ENCODE measurements at places on chromosomes 12 and 14.

GRCh38 chr14:89807151-89807550 is 147.4 kb downstream of the EFCAB11 start:
- no peak for DNase-seq

DNA sequence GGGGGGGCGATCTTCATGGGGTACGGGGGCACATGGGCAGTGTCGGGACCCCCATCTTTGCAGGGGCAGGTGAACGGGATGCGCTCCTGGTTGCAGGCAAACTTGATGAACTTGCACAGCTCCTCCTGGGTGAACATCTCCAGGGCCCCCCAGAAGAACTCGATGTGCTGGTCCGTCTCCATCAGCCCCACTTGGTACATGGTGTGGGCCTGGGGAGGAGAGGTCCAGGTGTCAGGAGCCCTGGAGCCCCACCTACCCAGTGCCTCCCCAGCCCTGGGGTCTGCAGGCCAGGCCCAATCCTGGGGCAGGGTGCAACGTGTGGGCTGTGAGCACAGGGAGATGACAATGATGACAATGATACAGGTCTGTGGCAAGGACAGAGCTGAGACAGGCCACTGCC is 37.7 kb downstream of the TRAFD1 start:
- no peak for DNase-seq

DNA sequence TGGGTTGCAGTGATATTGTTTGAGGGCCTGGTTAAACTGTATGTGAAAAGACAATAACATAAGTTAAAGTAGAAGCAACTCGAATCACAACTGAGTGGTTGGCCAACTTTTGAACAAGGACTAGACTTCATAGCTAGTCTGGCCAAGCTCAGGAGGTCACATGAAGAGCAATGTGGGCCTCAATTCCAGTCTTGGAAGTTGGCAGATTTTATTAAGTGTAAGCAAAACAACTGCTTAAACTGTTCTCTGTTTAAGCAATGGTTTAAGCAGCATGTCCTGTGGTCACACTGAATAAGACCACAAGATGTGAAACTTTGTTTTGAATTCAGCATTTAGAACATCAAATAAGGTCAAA is 100.4 kb downstream of the TMTC3 start:
- DNase-seq, result no peak

DNA sequence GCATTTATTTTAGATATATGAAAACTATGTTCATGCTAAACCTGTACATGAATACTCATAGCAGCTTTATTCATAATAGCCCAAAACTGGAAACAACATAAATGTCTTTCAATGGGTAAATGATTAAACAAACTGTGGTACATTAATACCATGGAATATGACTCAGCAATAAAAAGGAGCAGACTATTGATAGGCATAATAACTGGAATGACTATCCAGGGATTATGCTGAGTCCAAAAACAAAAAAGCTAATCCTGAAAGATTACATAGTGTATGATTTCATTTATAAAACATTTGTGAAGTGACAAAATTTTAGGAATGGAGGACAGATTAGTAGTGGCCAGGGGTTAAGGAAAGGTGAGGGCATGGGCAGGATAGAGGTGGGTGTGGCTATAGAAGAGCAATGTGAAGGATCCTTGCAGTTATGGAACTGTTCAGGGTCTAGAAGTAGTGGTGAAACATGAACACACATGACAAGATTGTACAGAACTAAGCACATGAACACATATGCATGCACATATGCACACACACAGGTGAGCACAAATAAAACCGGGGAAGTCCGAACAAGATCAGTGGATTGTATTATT is 61.1 kb upstream of the CDKN3 start:
- no peak for DNase-seq

DNA sequence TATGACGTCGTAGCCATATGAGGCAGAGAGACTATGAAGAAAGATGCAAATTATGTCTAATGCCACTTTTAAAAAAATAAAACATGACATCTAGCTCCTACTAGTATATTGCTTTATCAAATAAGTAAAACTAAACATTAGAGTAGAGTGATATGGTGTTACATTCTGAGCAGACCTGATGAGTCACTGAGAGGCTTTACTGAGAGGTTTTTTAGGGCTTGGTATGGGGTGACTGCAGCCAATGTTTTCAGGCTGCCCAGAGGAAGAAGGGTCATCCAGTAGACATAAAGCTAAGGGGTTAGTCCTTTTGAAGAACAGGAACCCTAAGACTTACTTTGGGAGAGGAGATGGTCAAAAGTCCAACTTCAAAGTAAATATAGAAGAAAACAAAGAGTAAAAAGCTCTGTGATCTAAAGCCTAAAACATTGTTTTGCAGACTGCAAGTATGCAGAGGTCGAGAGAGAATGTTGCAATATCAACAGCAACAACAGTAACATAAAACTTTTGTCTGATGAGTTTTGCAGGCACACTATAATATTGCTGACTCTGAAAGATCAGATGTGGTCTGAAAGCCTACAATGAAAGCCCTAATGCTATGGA is 774.7 kb downstream of the TMTC2 start:
- no peak for DNase-seq

GRCh38 chr12:52055731-52056711 is 4.8 kb downstream of the NR4A1 start:
- no peak for DNase-seq

DNA sequence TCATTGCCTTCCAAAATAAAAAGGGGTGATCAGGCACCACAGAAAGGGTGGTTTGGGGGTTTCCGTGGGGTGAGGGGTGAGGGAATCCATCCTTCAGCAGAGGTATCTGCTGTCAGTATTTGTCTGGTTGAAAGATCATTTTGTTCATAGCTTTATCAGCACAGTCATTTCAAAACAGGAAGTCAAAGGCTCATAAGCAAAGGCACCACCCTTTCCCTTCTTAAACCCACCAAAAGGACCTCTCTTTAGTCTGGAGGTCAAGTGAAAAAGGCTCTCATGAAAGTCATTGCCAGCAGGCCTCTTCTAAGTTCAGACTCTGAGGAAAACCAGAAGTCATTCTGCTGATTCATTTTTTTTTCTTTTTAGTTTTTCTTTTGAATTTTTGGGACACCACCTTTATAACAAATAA is 6.2 kb downstream of the CHST11 start:
- no peak for DNase-seq

- DNase-seq, result no peak
Measured at GRCh38 chr14:56562883-56563282, 16.7 kb upstream of the TMEM260 start.

DNA sequence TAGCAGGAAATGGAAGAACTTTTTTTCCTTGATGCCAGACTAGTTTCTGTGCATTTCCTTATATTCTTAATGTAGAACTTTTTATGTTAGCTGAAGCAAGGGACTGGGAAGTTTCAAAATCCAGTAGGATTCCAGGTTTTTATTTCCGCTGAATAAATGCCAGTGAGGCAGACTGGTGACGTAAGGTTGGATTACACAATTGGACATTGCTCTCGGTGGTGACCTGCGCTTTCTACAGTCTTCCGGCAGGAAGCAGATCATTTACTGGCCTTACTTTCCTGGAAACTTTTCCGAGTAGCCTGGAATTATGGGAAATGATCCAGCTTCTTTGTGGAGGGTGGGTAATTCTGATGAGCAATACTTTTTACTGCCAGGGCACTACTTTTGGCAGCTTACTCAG is 3.6 kb downstream of the IFT43 start:
- no peak for DNase-seq

Data from omental fat pad (tissue), 4 donors.